ENCODE measurements at places on chromosomes 7 and 10. TPM values are rescaled to one million over a fixed set of nuclear protein-coding genes. Genes with fewer than 3 reads are reported as not detected.

DNA sequence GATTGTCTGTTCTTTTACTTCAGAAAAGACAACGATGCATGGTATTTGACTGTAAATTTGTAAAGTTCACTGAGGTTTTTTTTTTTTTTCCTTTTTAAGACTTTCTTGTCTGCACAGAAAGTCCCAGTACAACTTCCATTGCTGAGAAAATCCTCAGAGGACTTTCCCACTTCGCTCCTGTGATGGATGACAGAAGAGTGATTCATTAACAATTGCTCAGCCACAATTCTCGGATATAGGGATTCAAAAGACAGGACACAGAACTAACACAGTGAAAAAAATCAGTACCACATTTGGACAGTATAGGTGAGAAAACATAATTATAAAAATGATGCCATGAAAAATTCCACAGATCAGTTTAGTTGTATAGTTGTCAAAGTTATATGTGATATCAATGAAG, 48.0 kb downstream of the SEC23IP start:
- no peak for DNase-seq

DNA sequence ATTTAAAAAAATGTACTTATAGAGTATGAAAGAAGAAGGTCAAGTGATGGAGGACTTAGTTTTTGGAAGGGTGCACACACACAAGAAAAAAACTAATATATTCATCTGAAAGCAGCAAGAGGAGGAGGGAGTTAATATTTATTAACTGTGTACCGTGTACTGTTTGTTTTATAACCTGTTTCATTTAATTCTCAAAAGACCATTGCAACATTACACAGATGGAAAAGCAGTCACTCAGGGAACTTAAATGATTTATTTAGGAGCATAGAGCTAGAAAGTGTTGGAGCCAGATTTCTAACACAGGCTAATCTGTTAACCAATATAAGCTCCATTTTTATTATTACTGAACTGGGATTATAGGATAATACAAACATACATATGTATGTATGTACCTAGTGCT, 36.7 kb downstream of the GLCCI1 start:
- DNase-seq: no peak

GRCh38 chr10:128081720-128082119, 44.5 kb downstream of the MKI67 start:
- DNase-seq: no peak

- no peak for DNase-seq
These were observed 95.2 kb downstream of the GLCCI1 start for GRCh38 chr7:8063706-8064297.

Gene ARHGEF35
- total RNA-seq: 14.9 TPM

Gene STAMBPL1
- total RNA-seq: 3.8 TPM

Measured in mesothelial cell of epicardium (in vitro differentiated cells).